ENCODE measurements at places on chromosomes 5 and 9.
A peak's percentile ranks its signal among the peaks of the same experiment; 100 is the strongest.

DNA sequence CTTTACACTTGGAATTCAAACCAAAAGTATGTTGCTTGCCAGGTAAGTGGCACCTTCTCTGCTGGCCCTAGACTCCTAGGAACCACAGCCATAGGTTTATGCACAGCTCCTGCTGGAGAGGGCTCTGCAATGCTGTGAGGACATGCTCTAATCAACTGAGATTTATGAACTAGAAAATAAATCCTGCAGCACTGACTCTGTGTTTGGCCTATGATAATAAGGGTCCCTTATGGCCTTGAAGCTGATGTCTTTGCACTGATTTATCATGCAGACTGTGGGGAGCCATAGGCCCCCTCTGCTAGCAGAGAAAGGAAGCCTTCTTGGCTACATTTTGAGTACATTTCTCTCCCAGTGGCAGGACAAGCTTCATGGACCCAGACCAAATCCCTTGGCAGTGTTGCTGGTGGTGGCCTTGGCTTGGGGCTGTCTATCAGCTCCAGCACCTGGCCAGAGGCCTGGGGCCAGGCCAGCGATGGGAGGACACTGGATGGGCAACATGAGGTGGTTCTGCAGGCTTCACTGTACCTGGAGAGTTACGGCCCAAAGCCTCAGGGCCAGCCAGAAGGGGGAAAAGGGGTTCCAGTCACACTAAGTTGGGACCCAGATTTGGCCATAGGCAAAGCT lies 178.0 kb downstream of the SEMA6A start:
- no peak for DNase-seq

- no peak for DNase-seq
These were observed 8.3 kb upstream of the TGFBI start for GRCh38 chr5:136020383-136021015.

GRCh38 chr5:38645508-38645907 lies 89.1 kb upstream of the LIFR start:
- DNase-seq: no peak

GRCh38 chr9:120478208-120478607 lies 101.8 kb downstream of the CDK5RAP2 start:
- no peak for DNase-seq

- DNase-seq: no peak
These were observed 218.6 kb downstream of the SNX18 start for GRCh38 chr5:54736003-54736797.

DNA sequence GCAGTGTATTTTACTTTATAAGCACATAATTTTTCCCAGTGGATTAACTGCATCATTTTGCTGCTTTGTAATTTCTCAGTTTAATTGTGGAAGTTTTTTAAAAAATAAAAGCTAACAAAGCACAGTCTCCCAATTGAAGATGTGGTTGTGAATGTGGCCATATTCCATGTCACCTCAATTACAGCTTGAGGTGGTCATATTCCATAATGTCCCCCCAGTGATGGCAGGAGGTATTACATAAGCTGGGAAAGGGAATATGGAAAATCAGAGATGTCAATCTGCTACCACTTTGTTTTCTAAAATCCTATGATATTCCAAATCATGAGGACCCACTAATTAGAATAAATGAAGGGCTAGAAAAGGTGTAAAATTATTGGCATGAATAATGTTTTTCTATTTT lies 1672.0 kb upstream of the CDH9 start:
- DNase-seq: no peak

DNA sequence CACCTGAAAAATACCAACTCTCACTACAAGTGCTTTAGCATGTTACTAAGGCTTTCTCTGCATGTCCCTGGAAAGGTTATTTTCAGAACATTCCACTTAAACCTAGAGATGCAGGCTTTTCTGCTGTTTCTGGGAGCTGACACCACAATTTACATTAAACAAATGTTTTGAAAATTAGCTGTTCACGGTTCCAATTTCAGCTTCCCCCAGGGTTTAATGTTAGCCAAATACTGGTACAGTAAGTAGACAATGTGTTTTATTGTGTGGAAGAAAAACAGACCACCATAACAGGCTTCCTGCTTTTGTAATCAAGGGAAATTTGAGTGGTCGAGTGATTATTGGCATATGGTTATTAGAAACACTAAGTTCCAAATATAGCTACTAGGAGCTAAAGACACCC lies 32.0 kb downstream of the MACROH2A1 start:
- DNase-seq: no peak

GRCh38 chr9:6926436-6926835 lies 168.7 kb downstream of the KDM4C start:
- no peak for DNase-seq

GRCh38 chr5:71576241-71576640 lies 10.9 kb upstream of the MCCC2 start:
- no peak for DNase-seq

GRCh38 chr5:8865266-8865665 lies 680.6 kb downstream of the SEMA5A start:
- DNase-seq: no peak

- DNase-seq: no peak
These were observed 491.0 kb downstream of the ARHGEF28 start for GRCh38 chr5:74116984-74117383.

GRCh38 chr5:172686539-172687390 lies 45.7 kb downstream of the NEURL1B start:
- DNase-seq: no peak

- DNase-seq: no peak
These were observed 107.3 kb downstream of the MTREX start for GRCh38 chr5:55415071-55415470.

GRCh38 chr5:181217803-181218062 lies 5.3 kb upstream of the TRIM41 start:
- no peak for DNase-seq

DNA sequence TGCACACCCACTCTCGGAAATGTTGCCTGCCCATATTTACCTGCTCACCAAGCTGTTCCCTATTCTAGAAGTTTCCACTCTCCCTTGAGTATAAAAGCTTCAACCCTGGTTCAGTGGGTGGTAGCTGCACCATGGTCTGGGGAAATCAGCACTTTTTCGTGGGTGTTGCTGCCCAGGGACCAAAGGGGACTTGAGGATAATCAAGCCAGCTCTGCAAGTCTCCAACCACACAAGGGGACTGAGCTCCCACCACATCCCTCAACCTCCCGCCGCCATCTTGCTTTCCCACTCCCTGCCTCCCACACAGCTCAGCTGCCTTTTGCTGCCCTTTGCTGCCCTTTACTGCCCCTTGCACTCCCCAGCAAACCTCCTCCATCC lies 210.0 kb downstream of the AUH start:
- DNase-seq: no peak

- no peak for DNase-seq
These were observed 150.9 kb upstream of the LHFPL2 start for GRCh38 chr5:78799266-78800017.

DNA sequence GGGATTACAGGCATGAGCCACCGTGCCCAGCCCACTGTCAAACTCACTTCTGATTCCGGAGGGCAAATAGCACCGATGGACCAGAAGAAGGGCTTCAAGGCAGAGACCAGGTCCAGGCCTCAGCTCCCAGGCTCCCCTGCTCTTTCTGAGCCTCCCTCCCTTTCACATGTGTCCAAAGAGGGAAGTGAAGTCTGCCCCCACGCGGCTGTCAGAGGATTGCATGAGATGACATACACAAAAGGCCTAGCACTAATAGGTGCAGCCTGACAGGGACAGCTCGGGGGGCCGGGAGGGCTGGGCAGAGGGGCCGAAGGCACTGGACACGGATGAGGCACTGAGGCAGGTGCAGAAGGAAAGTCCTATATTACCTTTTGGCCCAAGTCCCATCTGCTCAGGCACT lies 16.1 kb downstream of the FBP1 start:
- DNase-seq: no peak

GRCh38 chr9:85112933-85113418 lies 443.4 kb downstream of the NTRK2 start:
- DNase-seq: no peak

- no peak for DNase-seq
These were observed at the start of gene FBP1 for GRCh38 chr9:94639061-94639998. FBP1 (minus strand) TSS chr9:94639518; CDS start chr9:94639310, 208 bp downstream.

GRCh38 chr5:179275941-179276837 lies 69.1 kb downstream of the ADAMTS2 start:
- no peak for DNase-seq

GRCh38 chr9:73046769-73047168 lies 93.9 kb upstream of the ALDH1A1 start:
- DNase-seq: no peak

DNA sequence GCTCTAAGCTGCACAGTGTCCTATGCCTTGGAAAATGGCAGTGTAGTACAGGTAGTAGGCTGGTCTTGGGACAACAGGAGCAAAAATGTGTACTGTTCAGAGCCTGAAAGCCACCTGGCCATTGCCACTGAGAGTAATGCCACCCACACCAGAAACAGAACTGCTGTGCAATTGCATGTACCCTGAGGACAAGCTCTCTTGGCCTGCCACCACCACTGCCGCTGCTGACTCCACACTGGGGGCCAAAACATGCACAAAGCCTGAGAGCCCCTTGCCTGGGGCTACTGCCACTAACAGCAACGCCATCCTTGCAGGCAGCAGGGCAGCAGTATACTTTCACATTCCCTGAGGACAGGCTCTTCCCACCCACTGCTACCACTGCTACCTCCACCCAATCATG lies 251.9 kb upstream of the CDH12 start:
- DNase-seq: no peak

DNA sequence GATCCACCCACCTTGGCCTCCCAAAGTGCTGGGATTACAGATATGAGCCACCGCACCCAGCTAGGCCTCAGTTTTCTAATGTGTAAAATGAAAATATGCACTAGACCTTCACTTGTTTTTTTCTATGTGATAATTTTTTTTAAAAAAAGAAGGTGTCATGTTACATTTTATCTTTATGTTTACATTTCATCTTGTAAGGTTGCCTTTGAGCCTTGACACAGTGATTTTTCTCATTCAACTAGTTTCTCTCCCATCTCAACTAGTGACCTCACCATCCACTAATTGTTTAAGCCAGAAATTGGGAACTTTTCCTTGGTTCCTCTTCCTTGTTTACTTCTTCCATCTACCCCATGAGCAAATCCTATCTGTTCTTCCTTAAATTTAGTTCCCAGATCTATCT lies 21.5 kb downstream of the TMC1 start:
- DNase-seq: no peak

DNA sequence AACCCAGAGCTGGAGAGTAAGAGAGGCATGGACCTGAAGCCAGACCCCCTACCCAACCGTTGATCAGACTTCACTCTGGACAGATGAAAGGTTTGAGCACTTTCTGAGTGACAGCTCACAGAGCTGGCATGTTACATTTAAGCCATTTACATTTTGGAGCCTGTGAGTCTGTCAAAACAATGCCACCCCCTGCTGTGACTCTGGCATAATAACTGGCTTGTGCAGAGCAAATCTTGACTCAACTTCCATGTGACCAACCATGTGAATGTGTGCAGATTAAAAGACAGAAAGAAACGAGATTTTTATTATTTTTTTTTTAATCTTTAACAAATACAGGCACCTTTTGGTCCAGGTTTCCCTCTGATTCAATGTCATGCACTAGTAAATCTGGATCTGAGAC lies 48.5 kb downstream of the MFAP3 start:
- DNase-seq: no peak

DNA sequence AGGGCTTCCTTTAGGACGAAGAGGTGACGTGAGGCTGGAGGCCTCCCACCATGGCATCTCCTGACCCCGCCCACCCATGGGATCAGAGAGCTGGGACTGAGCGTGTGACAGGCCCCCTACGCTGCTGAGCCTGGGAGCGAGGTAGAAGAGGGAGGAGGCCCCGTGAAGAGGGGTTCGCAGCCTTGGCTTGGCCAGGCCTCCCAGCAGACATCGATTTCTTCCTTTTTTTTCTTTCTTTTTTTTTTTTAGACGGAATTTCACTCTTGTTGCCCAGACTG lies 39.5 kb downstream of the PTGES start:
- DNase-seq: no peak

- DNase-seq: peak; percentile 19
These were observed 244.1 kb downstream of the ADGRV1 start for GRCh38 chr5:90802474-90803317.

- DNase-seq: no peak
These were observed 485.2 kb upstream of the FTMT start for GRCh38 chr5:121366515-121366914.

DNA sequence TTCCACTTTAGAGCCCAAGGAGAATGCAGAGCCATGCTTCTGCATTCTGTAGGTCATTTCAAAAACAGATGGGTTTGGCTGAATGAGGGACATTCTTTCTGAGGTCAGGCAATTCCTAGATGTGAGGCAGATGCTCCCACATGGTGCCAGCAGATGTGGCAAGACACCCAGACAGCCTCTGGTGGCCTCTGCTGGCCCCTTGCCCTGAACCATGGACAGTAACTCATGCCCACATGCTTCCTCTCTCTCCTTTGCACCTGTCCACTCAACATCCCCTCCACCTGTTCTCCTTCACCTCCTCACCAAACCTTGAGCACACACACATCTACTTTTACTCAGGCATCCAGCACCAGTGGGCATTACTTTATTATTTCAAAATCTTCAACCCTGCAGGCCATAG lies 252.3 kb downstream of the DNAH5 start:
- no peak for DNase-seq

- no peak for DNase-seq
These were observed 25.8 kb downstream of the KLHL3 start for GRCh38 chr5:137710086-137710485.

DNA sequence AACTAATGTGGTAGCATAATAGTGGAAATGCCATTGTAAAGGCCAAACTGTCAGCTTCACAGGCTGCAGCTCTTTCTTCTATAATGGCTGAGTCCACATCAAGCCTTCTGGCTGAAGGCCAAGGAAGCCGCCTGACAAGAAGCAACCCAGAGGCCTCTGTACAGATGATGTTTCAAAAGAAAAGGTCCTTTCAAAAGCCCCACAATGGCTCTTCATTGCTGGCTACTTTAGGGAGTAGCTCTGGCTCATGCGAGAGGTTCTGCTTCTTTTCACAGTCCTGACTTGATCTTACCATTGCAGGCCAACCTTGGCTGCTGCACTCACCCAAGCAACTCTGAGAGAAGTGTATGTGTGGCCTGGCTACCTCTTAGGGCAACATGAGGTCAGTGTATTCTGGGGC lies 54.5 kb upstream of the EQTN start:
- DNase-seq: no peak

GRCh38 chr5:19301271-19301670 lies 686.7 kb downstream of the CDH18 start:
- no peak for DNase-seq

GRCh38 chr9:92324889-92325268 lies 271 bp downstream of the NOL8 start:
- no peak for DNase-seq

GRCh38 chr5:113293975-113294310 lies 140.8 kb downstream of the TSSK1B start:
- no peak for DNase-seq

All from muscle of arm (tissue), 14 donors.